Fibroblast of skin of right biceps (primary cell): ENCODE measurements at places on chromosomes 1 and 21.

DNA sequence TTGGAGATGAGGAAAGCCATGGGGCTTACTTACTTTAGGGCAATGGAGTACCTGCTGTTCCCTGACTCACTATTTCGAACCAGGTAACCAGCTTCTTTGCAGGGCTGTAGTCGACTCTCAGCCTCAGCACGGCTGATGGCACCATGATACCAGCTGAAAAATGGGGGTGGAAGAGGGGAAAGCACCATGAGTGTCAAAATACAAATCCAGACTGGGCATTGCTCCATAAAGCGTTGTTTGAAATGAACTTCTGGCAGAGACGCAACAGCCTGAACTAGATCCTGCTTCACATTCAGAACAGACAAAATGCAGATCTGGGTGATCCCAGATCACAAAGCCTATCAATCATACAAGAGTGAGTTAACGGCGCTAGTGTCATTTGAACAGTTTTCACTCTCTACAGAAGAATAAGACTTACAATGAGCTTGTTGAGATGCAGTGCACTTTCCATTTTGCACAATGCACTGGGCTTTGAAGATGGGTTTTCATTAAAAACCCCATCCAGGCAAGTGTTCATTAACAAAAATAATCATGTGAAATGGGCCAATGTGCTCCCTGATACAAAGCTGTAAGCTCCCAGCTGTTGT, 16.0 kb upstream of the TDRD10 start:
- DNase-seq: no peak

- DNase-seq: no peak
Observed at GRCh38 chr21:45949928-45950739, 31.4 kb upstream of the COL6A1 start.

DNA sequence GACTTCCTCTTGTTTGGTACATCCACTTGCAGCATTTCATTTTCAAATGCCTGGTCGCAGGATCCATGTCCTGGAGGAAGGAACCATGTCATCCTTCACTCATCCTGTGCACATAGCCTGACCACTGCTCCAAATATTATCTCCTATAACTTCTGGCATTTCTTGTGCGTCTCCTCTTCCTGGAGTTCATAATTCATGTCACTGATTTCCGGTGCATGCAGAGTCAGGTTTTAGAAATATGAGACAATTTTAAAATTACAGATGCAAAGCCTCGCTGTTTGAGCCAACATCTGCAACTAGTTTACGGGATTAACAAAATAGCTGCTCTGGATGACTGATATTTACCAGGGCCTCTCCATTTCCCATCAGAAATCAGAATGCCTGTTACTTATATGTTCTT, 268.1 kb downstream of the DNM3 start:
- peak; percentile 81 for DNase-seq

- DNase-seq: peak; percentile 86
Observed at GRCh38 chr1:118902711-118903191, 85.4 kb downstream of the TBX15 start.

DNA sequence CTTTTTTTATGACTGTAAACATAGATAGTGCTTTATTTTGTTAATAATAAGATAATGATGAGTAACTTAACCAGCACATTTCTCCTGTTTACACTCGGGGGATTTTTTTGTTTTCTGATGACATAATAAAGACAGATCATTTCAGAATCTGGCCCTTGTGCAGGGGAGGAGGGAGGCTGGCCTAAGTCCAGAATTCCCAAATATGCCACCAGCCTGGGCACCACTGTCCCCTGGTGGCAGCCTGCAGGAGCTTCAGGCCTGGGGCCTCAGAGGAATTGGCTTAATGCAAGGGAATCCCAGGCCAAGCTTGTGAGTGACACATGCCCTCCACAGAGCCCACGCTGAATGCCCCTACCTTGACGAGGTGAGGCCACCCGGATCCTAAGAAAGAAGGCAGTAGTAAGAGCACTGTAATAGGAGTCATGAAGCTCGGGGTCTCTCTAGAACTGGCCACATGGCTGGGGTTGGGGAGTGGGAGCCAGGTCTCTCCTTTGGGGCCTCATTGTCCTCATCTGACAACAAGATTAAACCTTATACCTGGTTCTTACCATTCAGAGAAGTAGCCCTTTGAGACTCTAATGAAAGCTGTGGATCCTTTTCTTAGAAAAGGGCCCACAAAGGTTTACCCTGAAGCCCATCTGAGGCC, 24.1 kb downstream of the ETNK2 start:
- peak; percentile 85 for DNase-seq

DNA sequence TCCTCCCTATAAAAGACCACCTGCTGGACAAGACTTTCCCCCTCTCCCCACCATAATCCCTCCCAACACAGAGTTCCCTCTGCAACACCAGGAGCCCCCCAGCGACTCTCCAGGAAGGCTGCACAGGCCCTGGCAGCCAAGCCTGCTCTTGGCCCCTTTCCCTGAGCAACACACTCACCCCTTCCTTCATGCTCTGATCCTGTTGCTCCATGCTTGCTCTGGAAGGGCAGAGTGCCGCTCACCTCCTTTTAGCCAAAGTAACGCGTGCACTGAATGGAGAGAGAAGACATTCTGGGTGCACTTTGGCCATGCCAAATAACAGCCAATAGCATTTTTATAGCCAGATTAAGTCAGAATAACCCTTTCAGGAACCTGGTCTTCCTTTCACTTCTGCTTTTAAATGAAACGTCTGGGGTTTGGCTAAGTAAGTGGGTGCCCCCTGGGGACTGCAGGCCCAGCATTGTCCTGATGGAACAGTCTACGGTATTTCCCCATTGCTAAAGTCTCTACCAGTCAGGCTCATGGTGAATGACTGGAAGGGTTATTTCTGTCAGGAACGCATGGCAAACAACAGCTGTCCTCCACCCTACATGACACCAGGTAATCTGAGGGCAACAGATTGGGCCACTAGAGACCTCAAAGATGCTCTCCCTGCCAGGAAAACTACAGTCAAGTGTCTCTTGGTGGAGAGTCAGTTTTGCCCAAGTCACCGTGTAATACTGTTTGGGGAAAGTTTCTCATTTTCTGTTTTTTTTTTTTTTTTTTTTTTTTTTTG, at the start of gene SLC2A5:
TSS of gene SLC2A5 (minus strand) at position 310 of the 775 bp plus-strand sequence. CDS start at position 211, 99 bp downstream.
- no peak for DNase-seq

DNA sequence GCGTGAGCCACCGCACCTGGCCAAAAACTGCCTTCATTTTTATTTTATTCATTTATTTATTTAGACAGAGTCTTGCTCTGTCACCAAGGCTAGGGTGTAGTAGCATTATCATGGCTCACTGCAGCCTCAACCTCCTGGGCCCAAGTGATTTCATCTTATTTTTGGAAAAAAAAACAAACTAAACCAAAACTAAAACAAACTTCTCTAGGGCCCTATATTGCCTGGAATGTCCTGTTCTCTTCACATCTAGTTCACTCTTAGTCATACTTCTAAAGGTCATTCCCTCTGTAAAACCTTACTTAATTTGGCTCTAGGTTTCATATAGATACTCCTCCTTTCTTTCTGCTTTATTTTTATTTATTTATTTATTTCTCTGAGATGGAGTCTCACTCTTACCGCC, 15.6 kb downstream of the RPS27 start:
- DNase-seq: peak; percentile 50

- peak; percentile 44 for DNase-seq
Observed at GRCh38 chr1:225595974-225596551, 56.9 kb downstream of the ENAH start.

GRCh38 chr1:209800984-209801834, 4.7 kb downstream of the IRF6 start:
- no peak for DNase-seq
